ENCODE measurements at places on chromosomes 16 and 17. TPM values are rescaled to one million over a fixed set of nuclear protein-coding genes. Genes with fewer than 3 reads are reported as not detected.

The KRTAP3-1 gene
- total RNA-seq, result not detected

The ACAP1 gene
- total RNA-seq, result 23.2 TPM

- no peak for DNase-seq
Measured at GRCh38 chr16:881219-882097, 80.9 kb upstream of the GNG13 start.

DNA sequence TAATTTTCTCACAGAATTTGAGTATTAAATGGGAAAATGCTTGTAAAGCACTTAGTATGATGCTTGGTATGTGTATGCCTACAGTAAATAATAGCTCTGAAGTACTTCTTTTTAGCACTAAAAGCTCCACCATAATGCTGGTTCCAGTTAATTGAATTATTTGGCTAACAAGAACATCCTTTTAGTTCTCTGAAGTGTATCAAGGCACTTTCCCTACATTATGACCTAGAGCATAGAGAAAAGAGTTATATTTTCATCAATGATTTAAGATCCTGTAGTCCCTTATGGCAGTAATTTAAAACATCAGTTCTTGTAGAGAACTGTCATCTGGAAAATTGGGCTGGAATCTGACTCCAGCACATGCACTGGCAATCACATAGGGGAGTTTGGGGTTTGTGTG is 21.9 kb upstream of the PHAF1 start:
- no peak for DNase-seq

- no peak for DNase-seq
Measured at GRCh38 chr17:36899250-36900159, 37.8 kb upstream of the LHX1 start.

The UBB gene
- 1,410 TPM for total RNA-seq

The OR1A1 gene
- not detected for total RNA-seq

DNA sequence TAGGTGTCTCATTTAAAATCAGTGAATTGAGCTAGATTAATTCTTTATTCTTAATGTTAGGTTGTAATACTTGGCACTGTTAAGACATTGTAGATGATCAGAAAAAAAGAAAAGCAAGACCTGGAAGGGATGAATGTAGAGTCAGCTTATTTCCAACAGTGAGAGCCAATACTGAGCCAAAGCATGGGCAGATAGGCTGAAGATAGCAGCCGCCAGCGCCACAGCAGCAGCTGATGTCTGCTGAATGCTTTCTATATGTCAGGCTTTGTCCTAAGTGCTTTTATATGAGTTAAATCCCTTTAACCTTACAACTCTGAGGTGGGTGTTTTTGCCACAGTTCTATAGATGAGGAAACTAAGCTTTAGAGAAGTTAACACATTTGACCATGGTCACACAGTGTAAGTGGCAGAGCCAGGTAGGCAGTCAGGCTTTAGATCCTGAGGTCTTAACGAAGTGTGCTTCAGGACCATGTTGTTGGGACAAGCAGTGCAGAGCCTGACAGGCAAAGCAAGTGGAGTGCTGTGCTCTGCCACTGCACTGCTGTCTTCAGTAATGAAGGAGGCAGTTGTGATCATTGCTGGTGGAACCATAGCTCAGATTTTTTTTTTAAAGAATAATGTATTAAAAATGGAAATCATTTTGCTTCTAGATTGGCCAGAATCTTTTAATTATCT is 25.9 kb downstream of the TNRC6A start:
- DNase-seq, result no peak

GRCh38 chr17:79026376-79027273 is 2.7 kb downstream of the C1QTNF1 start:
- DNase-seq, result peak; percentile 63
